ENCODE measurements at places on chromosomes 6 and 20.

- no peak for DNase-seq
Measured at GRCh38 chr6:1326535-1327121, 14.7 kb downstream of the FOXQ1 start.

GRCh38 chr6:125095580-125096301 lies 57.8 kb upstream of the TPD52L1 start:
- DNase-seq = no peak

GRCh38 chr6:1498491-1499113 lies 109.2 kb downstream of the FOXF2 start:
- DNase-seq = no peak

DNA sequence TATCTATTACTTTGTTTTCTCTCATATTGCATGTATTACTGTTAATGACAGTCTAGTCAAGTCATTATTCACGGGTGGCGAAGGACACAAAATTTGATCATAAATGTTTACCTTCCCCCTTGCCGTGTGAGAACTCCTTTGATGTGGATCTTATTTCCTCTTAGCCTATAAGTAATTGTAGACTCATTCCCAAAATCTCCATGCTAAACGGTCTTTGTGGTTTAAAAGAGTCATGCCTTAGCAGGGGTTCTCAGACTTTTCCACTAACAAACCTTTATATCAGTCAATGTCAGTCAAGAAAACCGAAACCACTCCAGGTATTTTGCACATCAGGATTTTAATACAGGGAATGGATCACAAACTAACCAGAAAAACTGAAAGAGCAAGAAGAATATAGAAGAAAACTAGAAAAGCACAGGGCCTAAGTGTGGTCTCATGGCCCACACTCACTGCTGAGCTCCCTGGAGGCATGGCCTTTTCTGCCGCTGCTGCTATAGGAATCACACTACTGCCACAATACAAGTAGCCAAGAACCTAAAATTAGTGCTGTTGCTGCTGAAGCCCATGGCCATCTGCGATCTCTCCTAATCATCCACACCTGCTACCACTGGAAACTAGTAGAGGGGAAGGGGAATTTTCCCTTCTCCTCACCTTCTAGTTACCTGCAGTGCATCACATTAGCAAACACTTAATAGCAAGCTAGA lies 186.0 kb upstream of the POU3F2 start:
- no peak for DNase-seq

GRCh38 chr6:73258721-73259120 lies 4.3 kb downstream of the KHDC1 start:
- DNase-seq = no peak

GRCh38 chr6:113744861-113745260 lies 112.3 kb upstream of the MARCKS start:
- DNase-seq = no peak

DNA sequence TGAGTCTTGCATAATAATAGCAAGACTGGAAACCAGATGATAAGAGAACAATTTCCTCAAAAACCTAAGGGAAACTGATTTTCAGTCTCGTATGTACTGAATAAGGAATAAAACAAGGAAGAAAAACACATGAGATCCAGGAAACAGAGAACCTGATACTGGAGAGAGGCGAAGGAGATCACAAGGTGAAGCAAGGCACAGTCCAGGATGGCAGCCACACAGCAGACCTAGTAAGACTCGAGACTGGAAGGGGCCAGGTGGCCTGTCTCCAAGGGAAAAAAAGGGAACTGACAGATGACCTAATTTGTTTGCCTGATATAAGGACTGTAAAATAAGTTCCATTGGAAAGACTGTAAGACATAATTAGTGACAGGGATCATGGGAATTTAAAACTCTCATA lies 71.1 kb downstream of the TASP1 start:
- DNase-seq = no peak

DNA sequence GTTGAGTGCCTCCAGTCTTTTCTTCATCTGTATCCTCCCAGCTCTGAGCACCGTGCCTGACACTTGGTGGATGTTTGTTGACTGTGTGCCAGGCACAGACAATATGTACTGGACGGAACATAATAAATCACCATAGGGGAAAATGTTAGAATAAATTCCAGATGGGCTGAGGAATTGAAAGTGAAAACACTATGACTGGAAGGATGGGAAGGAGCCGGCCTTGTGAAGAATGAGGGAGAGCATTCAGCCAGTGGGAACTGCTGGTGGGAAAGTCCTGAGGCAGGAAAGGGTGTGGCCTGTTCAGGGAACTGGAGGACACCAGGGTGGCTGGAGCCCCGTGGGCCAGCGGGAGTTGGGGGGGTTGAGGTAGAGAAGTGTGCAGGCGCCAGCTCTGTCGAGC lies 75.4 kb downstream of the MTHFD1L start:
- no peak for DNase-seq

GRCh38 chr6:146598772-146599405 lies at the start of gene ADGB:
Gene ADGB, plus strand, starts transcription at chr6:146598972. Its CDS starts 69 bp downstream, at chr6:146599041.
- no peak for DNase-seq

DNA sequence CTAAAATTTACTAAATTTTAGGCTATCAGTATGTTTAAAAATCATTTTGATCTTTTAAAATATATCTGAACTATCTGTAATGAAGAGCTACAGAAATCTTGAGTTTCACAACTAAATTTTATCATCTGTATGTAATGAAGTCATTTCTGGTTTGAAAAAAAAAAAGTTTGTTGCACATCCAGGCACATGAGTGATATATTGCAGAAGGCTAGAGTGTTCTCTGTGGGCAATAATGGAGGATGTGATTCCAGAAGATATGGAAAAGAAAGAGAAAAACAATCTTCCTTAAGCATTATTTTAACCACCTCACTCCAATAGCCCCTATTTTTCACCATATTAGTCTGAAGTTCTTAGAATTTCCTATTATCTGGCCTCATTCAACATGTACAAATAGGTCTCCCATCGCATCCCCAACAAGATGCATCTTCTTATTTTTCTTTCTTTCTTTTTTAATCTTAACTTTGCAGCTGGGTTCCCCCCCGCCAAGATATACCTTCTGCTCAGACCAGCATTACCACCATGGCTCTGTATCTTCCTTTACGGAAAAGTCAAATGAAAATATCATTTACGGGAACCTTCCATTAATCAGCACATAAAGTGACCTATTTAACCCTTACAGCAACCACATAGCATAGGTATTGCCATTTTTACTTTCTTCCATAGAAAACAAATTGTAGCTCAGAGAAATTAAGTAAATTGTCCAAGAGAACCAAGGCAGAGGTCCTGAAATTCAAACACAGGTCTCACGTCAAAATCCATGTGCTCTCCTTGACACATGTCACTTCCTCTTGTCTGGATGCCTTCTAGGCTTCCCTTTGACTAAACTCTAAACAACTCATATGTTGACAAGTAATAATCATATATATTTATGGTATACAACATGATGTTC lies 116.9 kb downstream of the KIF13A start:
- no peak for DNase-seq

DNA sequence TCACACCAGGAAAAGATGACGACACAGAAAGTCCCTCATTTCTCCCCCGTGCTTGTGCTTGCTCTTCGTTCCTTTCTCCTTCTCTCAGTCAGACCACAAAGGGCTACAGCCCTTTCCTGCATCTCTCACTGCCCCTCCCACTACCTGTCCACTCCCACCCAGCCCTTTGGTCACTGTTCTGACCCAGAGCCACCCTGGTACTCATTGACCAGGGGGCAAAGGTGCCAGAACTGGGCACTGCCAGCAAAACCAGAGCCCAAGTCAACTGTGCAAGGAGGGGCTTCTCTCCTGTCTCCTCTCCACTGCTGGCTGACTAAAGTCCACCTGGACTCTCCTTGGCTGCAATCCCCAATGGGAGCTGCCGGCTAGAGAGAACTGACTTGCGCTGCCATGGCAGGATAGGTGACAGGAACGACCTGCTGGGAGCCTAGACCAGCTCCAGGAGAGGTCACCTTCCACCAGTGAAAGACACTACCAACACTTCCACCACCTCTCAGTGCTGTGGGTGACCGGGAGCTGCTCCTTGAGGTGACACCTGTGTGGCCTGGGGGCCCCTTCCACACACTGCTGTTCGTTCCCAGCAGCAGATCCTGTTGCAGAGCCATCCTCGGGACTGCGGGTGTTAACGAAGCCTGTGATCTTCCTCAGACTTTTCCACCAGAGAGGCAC lies 32.8 kb downstream of the KCNK17 start:
- no peak for DNase-seq

DNA sequence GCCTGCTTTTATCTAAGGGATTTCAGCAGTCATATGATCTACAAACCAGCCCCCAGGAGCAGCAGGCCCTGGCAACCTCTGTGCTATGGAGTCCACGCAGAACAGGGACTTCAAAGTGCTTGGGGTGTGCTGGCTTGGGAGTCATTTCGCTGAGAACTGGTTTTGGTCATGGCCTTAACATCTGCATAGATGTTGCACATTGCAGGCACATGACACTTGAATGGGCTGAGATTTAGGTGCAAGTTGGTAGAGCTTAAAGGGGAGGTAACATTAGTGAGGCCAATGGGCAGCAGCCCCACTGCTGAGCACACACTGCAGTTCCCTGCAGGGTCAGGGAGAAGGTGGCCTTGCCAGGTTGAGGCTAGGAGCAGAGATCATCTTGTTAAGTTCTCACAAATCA lies 43.6 kb downstream of the RREB1 start:
- DNase-seq = no peak

DNA sequence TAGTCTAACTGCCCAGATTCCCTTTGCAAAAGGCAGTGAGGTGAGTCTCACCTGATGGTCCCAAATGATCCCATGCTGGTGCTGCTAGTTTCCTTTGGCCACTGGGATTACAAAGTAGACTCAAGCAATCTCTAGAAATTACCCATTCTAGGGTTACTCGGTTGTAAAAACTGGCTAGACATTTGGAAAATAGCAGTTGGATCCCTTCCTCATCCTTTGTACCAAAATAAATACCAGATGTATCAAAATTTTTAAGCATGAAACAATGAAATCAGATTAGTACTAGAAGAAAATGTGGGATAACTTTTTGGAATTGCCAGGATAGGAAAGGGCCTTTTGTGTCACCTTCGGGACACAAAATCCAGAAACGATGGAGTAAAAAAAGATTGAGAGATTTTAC lies 112.9 kb upstream of the TOP1 start:
- no peak for DNase-seq

DNA sequence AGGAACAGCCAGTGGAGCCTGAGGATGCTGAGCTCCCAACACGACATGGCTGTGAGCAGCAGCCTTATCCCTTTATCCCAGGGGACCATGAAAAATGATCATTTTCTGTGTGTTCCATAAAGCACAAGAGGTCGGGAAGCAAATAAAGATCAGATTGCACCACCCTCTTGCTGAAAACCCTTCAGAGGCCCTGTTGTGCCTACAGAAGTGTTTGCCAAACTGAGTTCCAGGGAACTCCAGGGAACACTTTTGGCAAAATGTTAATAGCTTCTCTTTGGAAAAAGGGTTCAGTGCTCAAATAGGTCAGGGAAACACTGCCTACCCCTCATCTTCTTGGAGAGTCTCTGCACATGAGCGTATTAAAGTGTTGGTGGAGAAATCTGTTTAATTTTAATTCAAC lies 24.4 kb downstream of the ARMC2 start:
- DNase-seq = no peak

DNA sequence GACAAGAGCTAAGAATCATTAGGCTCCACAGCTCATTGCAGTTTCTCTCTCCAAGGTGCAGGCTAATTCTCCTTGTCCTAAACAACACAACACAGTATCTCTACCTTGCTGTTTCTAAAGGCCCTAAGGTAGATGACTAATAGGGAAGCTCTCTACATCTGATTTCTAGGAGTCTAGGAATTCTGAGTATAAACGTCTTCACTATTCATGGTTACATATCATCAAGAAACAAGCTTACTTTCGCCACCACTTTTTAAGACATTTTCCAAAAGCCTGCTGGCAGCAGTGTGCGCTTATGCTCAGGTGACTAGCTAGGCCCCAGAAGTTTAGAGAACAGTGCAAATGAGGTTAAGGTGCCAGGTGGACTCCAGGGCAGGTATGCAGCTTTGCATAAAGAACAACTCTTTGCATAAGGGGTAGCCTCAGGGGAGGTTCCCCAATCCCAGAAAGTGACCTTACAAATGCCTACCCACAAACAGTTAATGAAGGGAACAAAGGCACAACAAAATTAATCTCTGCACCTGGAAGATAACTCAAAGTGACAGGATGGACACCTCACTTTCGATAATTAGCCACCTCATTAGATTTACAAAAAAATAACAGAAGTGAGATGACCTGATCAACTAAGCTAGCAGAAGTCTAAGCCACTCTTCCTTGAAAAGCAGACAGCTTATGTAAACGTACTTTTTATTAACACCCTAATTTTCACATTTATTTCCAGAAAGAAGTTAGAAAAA lies 20.1 kb downstream of the B4GALT5 start:
- no peak for DNase-seq

- no peak for DNase-seq
Measured at GRCh38 chr20:38228436-38228835, 32.1 kb downstream of the KIAA1755 start.

Data from stimulated activated CD8-positive, alpha-beta memory T cell treated with anti-CD3 and anti-CD28 coated beads, Interleukin-15, amount 100 ng/mL, for 48 hours (primary cell).